ENCODE measurements at places on chromosomes 6 and 20.

- no peak for DNase-seq
These were observed 10.3 kb downstream of the EEF1A2 start for GRCh38 chr20:63488315-63489251.

DNA sequence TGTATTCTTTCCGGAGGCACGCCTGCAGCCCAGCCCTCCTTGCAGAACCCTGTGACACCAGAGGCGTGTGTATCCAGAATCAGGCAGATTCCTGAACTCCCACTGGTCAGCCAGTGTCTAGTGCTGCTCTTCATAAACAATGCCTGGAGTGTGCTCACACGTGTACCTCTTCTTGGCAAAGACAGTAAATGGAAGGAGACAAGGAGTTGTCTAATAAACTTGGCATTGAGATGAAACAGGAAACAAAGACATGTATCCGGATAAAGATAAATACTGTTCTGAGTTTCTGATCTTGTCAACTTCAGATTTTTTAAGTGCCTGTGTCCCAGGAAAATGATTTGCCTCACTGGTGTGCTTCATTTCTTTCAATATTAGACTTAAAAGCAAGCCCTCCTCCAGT is 1.7 kb downstream of the RPS6KA2 start:
- DNase-seq, result no peak

GRCh38 chr20:51434580-51435247 is 107.8 kb downstream of the NFATC2 start:
- DNase-seq, result no peak

GRCh38 chr6:150599199-150600009 is at the start of gene PLEKHG1:
PLEKHG1 (plus strand) TSS chr6:150599885; CDS start chr6:150733682, 133,797 bp downstream.
- no peak for DNase-seq

- DNase-seq, result no peak
These were observed 11.8 kb upstream of the FERMT1 start for GRCh38 chr20:6134592-6134991.

GRCh38 chr6:30626484-30627366 is at the start of gene ATAT1:
ATAT1 (plus strand) TSS chr6:30626874.
- DNase-seq, result no peak

- no peak for DNase-seq
These were observed 375.0 kb downstream of the CDC5L start for GRCh38 chr6:44762496-44762895.

GRCh38 chr20:62248890-62249560 is 10.7 kb downstream of the OSBPL2 start:
- no peak for DNase-seq

DNA sequence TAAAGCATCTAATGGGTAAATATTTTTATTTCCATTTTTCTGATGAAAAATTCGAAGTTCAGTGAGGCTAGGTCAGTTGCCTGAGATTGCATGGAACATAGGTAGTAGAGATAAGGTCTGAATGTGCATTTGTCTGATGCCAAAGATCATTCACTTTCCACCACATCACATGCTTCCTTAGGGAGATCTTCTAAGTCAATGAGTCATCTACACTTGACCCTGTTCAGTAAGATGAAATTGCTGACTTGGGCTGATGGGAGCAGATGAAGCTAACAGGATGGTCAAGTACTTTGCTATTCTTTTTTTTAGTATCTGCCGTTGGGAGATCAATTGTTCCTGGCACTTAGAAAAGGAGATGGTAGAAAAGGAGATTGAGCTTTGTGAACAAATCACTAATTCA is 511.3 kb downstream of the PHF3 start:
- DNase-seq, result no peak

DNA sequence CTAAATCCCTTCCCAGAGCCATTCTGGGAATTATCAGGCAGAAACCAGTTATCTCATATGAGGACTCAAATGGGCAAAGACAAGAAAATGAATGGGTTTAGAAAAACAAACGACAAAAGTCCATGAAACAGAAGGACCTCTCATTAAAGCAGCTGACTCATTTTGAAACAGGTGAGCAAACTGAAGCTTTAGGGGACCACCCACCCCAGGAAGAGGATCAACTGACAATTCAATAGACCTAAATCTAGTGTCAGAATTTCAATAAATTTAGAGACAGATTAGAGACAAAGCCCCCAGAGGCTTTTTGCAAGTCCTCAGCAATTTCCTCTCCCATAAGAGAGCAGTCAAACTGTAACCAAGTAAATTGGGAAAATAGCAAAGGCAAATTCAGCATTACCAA is 333.8 kb downstream of the PTPRT start:
- DNase-seq, result no peak

All from NCI-H1436 treated with DMSO at 0.1 percent for 48 hours (cell line).